T-helper 17 cell (primary cell): ENCODE measurements at places on chromosomes 1 and 21. TPM values are rescaled to one million over a fixed set of nuclear protein-coding genes. Genes with fewer than 3 reads are reported as not detected.

NCSTN gene
- 65.6 TPM for total RNA-seq

DNA sequence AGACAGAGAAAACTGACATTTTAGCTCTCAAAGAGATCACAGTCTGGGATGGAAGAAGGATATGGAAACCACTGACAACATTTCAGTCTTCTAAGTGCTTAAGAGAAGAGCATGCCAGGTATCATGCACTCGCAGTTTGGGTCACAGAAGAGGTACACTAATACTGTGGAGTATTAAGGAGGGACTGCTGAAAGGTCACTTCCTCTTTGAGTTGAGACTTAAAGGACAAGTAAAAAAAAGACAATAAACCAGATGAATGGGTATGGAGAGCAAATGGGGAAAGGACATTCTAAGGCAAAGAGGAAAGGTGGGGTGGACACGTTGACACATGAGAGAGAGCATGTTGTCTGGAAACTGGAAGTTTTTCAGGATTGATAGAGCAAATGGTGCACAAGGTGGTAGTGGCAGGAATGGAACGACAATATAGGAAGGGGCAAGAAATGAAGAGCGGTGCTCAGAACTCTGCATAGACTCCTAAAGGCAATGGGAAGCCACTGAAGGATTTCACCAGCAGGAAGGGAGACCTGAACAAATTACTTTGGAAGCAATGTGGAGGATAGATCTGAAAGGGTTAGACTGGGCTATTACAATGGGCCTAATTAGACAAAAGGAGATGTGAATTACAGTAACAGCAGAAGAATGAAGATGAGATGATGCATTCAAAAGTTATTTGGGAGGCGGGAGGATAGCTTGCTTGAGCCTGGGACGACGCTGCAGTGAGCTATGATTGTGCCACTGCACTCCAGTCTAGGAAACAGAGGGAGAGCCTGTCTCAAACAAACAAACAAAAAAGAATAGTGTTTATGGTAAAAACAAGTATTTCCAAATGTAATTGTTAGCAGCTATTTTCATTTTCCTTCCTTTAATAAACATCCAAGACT is 11.1 kb downstream of the DIPK1A start:
- H3K27ac ChIP-seq, result no peak overlapping the region
- H3K27me3 ChIP-seq, result no peaks in the 10 kb centered on the region
- H3K4me1 ChIP-seq, result peaks cover 33% of the 10 kb centered on the region

DNA sequence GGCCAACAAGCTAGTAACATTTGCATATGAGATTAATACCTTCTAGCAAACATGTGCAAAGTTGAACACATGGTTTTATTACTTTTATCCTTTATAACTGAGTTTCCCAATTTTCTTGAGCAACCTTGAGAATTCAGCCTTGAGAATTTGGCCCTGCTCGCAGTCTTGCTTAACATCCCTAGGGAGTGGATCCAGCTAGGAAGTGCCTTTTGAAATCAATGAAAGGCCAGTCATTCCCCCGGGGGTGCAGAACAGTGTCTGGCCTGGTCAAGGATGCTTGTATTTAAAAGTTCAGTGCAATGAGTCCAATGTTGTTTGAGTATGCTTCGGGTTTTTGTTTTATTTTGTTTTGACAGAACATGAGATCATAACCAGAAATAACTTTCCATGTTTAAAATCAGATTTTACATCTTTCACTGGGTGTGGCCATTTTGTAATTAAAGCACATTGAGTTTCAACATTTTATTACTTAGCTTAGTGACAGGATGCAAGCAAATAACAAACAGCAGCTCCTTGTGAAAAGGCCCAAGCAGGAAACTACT is 16.7 kb downstream of the PALMD start:
- H3K27me3 ChIP-seq, result peaks cover 33% of the 10 kb centered on the region
- no peaks in the 10 kb centered on the region for H3K36me3 ChIP-seq
- H3K27ac ChIP-seq, result no peak overlapping the region
- DNase-seq, result no peak

DNA sequence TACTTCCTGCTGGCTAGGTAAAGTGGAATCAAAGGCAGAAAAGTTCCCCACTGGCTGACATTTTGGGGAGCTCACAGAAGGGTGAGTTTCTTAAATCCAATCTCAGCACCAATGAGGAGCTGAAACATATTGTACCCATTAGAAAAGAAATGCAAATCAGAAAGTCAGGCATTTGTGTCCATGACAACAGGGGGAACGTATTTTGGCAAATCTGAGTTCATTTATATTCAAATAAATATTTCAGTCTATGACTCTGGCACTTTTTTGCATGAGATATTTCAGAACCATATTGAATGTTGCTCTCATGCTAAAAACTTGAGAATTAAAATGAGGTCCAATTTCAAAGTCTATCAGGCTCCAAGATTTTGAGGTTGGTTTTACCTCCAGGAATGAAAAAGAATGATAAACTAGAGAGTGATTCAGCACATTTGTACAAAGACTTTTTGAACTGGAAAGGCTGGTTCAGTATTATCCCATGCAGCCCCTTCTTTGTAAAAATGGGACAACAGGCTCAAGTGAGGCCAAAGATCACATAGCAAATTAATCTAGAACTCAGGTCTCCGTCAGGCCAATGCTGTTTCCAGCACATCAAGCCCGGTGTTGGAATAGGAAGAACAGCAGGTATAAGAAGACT is 202.2 kb downstream of the RRAGC start:
- no peak overlapping the region for H3K4me3 ChIP-seq
- no peak for DNase-seq
- peaks cover 4% of the 10 kb centered on the region for H3K36me3 ChIP-seq
- peaks cover 2% of the 10 kb centered on the region for H3K4me1 ChIP-seq
- H3K27me3 ChIP-seq, result peaks cover 65% of the 10 kb centered on the region
- no peak overlapping the region for H3K27ac ChIP-seq

ADAMTS1 gene
- not detected for total RNA-seq

DNA sequence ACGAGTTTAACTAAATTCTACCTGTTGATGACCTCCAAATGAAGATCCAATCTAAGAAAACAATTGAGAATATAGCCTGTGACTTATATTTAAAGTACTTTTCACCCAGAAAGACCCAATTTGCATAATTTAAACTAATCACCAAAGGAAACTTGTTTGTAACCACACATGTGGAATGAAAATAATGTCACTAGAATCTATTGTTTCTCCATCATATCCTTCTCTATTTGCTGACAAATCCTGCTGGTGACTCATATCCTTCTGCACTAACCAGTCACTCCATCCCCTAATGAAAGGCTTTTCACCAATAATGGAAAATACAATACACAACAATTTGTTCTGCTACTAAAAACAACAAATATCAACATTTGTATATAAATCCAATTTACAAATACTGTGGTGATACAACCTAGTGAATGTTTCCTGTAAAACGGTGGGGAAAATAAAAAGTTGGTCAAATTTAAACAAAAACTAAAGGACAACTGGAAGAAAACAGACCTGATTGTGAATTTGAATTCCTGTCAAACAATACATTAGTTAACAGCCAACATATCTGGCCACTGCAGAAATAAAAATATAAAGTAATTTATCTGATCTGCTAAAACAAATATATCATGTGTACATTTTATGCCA is 6.5 kb downstream of the PTP4A2 start:
- no peaks in the 10 kb centered on the region for H3K27me3 ChIP-seq
- peaks cover 74% of the 10 kb centered on the region for H3K4me1 ChIP-seq
- H3K27ac ChIP-seq, result peak overlapping the region; percentile 99
- no peak for DNase-seq

S100A1 gene
- total RNA-seq, result not detected

DNA sequence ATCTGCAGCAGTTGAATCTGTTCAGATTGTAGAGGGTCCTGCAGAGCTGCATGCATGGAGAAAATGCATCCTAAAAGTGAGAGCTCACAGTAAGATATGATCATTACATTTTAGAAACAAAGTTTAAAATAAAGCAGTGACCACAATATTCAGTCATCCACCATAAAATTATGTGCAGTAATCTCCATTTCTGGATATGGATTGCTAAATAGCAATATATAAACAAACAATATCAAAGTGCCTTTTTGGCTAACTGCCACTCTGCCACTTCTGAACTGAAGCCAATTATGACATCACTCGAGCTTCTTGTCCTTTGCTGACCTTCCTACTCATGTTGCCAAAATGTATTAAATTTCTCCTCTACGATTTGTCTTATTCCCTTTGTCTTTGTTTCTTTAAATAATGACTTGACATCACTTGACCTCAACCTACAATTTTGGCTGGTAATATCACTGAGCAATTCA is 262.0 kb upstream of the CXADR start:
- no peaks in the 10 kb centered on the region for H3K27me3 ChIP-seq
- H3K36me3 ChIP-seq, result no peaks in the 10 kb centered on the region
- no peak for DNase-seq
- H3K27ac ChIP-seq, result no peak overlapping the region
- no peaks in the 10 kb centered on the region for H3K4me1 ChIP-seq
- no peak overlapping the region for H3K4me3 ChIP-seq

OLIG2 gene
- total RNA-seq, result not detected

DNA sequence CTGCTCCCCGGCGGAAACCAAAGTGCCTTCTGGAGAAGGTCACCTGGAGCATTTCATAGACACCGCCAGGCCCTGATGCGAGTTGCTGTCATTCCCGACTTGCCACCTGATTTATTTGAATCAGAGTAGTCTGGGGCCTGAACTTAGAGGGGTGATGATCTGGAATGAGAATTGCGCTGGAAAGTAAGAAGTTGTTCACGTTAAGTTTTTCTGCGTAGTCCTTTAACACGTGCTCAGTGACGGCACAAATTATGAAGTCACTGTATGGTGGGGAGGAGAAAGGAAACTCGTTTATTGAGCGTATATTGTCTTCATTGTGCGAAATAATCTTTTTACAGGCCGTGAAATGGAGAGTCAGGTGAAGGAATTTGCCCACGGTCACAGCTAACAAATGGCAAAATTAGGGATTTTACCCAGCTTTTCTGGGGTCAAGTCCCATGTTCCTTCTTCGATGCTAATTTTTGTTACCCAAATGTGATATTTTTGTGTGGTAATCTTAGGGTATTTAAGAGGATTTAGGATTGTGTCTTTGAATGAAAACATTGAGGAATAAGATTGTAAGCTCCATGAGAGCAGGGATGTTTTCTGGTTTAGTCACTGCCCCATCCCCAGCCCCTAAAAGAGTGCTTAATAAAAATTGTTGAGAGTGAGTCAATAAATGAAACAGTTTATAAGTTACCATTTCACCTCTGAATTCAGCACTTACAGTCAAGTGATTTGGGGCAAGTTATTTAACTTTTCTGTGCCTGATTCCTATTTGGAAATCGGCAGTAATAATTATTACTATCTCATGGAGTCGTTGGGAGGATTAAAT is 46.4 kb upstream of the NBL1 start:
- no peak for DNase-seq
- peak overlapping the region; percentile 99 for H3K27ac ChIP-seq
- H3K4me1 ChIP-seq, result peaks cover 48% of the 10 kb centered on the region
- H3K36me3 ChIP-seq, result peaks cover 7% of the 10 kb centered on the region
- H3K27me3 ChIP-seq, result no peaks in the 10 kb centered on the region
- H3K4me3 ChIP-seq, result peak overlapping the region; percentile 96

TAS1R1 gene
- total RNA-seq, result not detected

GRCh38 chr1:52189898-52190480 is 48.1 kb downstream of the ZFYVE9 start:
- no peaks in the 10 kb centered on the region for H3K27me3 ChIP-seq
- H3K4me3 ChIP-seq, result no peak overlapping the region
- DNase-seq, result no peak

DNA sequence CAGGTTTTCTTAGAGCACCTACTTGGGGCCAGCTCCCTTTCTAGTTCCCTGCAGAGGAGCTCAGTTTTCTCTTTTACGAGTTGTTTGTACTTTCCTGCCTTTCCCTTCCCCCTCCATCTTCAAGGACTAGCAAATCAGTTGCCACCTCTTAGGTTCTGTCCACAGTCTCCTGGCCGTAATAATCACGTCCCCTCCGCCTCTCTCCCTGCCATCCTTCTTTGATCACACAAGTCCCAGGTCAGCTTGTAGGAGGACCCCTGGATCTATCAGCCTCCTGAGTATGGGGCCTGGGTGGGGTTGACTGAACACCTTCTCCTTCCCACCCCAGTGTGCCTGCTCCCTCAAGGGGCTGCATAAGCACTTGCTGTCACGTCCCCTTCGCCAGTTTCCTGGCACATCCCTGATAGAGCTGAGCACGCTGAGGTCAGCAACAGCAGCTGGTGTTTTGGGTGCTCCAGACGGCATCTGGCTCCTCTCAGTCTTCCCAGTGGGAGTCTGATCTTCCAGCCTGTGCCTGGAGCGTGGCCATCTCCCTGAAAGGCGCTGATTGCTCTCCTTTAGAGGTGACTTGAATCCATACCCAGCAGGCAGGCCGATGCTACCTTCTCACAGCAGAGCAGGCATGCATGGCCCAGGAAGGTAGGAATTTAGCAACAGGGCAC is 216.1 kb upstream of the TMEM51 start:
- no peaks in the 10 kb centered on the region for H3K4me1 ChIP-seq
- H3K4me3 ChIP-seq, result no peak overlapping the region
- H3K27ac ChIP-seq, result no peak overlapping the region
- DNase-seq, result no peak
- H3K36me3 ChIP-seq, result no peaks in the 10 kb centered on the region

GRCh38 chr1:30912913-30913652 is 4.5 kb upstream of the SDC3 start:
- peaks cover 9% of the 10 kb centered on the region for H3K4me1 ChIP-seq
- peaks cover 2% of the 10 kb centered on the region for H3K36me3 ChIP-seq
- peaks cover 20% of the 10 kb centered on the region for H3K27me3 ChIP-seq

G0S2 gene
- total RNA-seq, result 6.6 TPM

- DNase-seq, result no peak
- H3K36me3 ChIP-seq, result no peaks in the 10 kb centered on the region
- peak overlapping the region; percentile 93 for H3K27ac ChIP-seq
- H3K4me3 ChIP-seq, result peak overlapping the region; percentile 25
- H3K27me3 ChIP-seq, result no peaks in the 10 kb centered on the region
- peaks cover 47% of the 10 kb centered on the region for H3K4me1 ChIP-seq
Observed at GRCh38 chr1:23593042-23593521, 33.8 kb upstream of the ID3 start.

- no peak for DNase-seq
- peaks cover 2% of the 10 kb centered on the region for H3K36me3 ChIP-seq
- H3K27ac ChIP-seq, result peak overlapping the region; percentile 72
- H3K4me3 ChIP-seq, result no peak overlapping the region
Observed at GRCh38 chr1:209620487-209620884, 31.7 kb downstream of the LAMB3 start.

DNA sequence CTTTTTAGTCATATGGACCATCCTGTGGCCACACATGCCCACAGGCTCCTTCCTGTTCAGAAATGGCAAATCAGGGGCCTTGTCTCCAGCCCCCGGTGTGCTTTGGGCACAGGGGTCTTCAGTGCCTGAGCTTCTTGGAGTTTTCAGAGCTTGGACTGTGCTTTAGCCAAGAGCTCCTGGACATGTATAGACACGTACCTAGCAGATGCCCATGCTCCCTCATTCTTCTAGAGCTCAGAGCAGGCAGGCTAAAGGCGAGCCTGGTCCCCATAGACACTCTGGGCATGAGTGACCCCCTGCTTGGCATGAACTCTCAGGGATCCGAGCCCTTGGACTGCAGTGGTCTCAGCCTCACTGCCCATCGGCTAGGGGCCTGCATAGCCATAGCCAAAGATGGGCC is 106.8 kb downstream of the EPHB2 start:
- no peaks in the 10 kb centered on the region for H3K4me1 ChIP-seq
- no peak for DNase-seq
- H3K27ac ChIP-seq, result no peak overlapping the region
- no peaks in the 10 kb centered on the region for H3K36me3 ChIP-seq
- H3K4me3 ChIP-seq, result no peak overlapping the region
